ENCODE measurements at places on chromosomes 5 and 9.

GRCh38 chr5:139650031-139650688 is 2.0 kb downstream of the CXXC5 start:
- no peak for DNase-seq

DNA sequence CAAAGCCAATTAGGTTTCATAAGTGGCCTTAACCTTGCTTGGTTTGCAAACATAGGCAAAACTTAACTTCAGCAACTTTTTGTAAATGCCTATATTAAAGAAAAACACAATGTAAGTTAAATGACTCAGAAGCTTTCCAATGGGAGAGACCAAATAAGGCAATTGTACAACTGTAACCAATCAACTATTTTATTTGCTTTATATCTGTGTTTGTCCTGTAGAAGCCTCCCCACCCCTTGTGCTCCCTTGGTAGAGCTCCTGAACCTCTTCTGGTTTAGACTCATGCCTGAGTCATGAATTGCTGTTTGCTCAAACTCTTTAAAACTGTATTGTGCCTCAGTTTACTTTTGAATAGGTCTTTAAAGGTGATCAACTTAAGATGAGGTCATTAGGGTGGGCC is 3.0 kb upstream of the C1QTNF3 start:
- no peak for DNase-seq

DNA sequence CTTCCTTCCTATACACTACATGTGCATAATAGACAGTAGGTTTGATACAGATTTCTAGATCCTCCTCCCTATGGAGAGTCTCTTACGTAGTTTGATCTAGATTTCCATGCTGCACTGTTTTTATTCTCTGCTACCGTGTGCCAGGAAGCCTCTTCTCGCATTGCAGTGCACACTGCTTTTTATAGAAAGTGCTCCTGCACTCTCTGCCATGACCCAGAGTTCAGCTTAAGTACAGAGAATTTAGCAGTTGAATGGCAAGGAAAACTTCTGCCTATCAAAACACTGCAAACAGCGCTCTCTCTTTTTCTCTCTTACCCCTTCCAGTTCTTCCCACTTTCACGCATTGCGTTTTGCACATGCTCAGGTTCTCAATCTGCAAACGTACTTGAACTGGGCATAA is 187.4 kb downstream of the ARHGAP26 start:
- DNase-seq: no peak

DNA sequence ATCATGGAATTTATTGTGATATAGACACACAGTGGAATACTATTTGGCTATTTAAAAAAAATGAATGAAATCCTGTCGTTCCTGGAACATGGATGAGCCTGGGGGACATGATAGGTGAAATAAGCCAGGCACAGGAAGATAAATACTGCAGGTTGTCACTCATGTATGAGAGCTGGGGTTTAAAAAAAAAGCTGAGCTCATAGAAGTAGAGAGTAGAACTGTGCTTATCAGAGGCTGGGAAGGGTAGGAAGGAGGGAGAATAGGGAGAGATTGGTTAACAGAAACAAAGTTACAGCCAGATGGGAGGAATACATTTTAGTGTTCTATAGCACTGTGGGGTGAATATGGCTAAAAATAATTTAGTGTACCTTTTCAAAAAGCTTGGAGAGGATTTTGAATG is 200.6 kb upstream of the NR4A3 start:
- DNase-seq: no peak

- no peak for DNase-seq
Observed at GRCh38 chr5:73899916-73900315, 273.9 kb downstream of the ARHGEF28 start.

DNA sequence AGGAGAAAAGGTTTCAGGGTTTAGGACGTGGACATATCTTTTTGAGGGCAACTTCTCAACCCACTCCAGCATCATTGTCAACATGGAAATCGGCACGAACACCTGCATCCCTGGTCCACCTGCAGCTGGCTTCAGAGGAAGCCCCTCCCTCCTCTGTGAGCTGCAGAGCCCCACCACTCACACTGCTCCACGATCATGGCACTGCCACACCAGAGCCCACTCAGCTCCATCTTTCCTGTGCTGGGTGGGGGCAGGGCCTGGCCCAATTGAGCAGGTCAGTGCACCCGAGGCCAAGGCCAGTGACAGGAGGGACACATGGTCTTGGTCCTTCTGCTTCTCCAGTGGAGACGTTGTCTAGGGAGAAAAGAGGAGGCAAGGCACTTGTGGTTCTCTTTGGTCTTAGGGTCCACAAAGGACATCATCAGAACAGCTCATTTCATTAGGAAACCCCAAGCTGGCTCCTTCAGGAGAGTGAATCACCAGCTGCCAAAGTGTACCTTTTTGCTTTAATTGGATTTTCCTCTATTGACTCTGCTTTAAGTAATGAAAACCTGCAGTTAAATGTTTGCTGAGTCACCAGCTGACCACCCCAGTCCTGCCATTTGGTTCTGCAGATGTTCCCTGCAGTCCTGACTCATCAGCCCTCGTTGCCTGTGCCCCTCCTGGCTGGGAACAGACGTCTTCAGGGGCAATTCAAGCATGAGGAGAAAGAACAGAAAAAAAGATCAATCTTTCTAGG is 56.2 kb downstream of the UBE2QL1 start:
- no peak for DNase-seq

GRCh38 chr5:154690488-154690887 is 64.7 kb upstream of the LARP1 start:
- DNase-seq: no peak

GRCh38 chr5:1479581-1480188 is 34.4 kb upstream of the SLC6A3 start:
- no peak for DNase-seq

GRCh38 chr5:17401470-17402288 is 96.4 kb upstream of the TAF11L2 start:
- no peak for DNase-seq

DNA sequence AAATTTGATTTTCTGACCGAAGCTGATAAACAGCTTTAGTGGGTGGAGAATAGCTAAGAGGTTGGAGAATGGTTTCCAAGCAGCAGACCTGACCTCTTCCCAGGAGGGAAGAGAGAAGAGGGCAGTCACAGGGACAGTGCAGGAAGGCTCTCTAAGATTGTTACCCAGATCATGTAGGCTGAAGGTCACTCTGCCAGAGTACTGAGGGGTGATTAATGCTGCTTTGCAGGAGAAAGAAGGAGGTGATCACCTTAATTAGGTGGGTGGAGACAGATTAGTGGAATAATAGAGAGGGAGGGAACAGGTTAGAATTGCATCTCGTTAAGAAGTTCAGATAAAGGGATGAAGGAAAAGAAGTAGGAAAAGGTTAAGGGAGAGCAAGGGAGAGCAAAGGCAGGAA is 440.5 kb downstream of the BRINP1 start:
- no peak for DNase-seq

GRCh38 chr5:137629646-137630045 is 106.2 kb downstream of the KLHL3 start:
- DNase-seq: no peak

GRCh38 chr9:69571032-69571431 is 101.1 kb downstream of the APBA1 start:
- no peak for DNase-seq
